ENCODE measurements at places on chromosomes 4 and X.
A peak's percentile ranks its signal among the peaks of the same experiment; 100 is the strongest.

GRCh38 chr4:72318421-72319170 is 250.4 kb downstream of the ADAMTS3 start:
- DNase-seq = no peak

- no peak for DNase-seq
Measured at GRCh38 chr4:94436512-94436911, 15.2 kb upstream of the PDLIM5 start.

GRCh38 chr4:20288846-20289512 is 37.3 kb downstream of the SLIT2 start:
- DNase-seq = no peak

- DNase-seq = no peak
Measured at GRCh38 chr4:5724377-5724776, 13.4 kb downstream of the EVC start.

DNA sequence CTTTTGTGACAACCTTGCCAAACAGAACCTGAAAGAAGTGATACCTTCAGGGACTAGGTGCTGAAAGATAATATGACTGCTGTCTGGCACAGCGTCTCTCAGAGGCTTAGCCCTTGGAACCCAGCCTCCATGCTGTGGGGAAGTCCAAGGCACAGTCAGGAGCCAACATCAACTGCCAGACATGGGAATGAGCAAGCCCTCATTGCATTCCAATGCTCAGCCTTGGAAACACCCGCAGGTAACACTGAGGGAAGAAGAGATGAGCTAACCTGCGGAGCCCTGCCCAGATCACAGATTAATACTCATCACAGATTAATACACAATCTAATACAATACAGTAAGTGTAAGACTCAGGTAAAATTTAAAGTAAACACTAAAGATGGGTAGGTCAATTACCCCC is 31.5 kb downstream of the LDB2 start:
- DNase-seq = no peak

DNA sequence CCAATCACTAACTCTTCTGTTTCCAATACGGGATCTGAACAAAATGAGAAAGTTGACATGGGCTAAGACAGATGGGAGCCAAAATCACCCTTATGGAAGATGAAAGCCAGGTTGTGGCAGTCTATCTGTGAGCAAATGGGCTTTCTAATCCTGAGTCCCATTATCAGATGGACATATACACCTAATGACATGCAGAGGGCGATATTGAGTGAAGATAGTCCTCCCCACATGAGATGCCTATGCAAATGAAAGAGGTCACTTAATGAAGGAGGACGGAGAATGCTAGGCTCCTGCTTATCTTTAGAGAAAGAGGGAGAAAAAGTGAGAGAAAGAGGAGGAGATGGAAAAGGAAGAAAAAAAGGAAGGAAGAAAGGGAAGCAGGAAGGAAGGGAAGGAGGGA is 547.5 kb downstream of the NLGN4X start:
- DNase-seq = peak; percentile 1

DNA sequence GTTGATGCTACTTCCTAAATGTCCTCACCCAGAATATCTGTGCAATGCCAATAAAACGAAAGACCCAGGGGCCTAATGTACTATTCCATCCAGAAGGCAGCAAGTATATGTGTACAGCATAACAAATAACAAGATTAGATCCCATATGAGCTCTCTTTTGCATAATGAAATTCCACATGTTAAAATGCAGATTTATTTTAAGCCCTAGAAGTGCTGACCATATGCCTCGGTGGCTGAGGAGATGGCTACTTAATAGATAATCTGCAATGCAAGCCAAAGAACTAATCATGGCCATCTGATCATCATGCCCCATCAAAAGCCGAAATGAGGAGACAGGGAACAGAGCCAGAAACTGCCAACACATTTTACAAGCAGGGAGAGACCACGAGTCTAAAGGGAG is 293.5 kb downstream of the KCNIP4 start:
- DNase-seq = no peak

- DNase-seq = no peak
Measured at GRCh38 chrX:135528254-135528653, 7.8 kb downstream of the INTS6L start.

- DNase-seq = no peak
Measured at GRCh38 chr4:89162496-89162895, 51.2 kb downstream of the TIGD2 start.

DNA sequence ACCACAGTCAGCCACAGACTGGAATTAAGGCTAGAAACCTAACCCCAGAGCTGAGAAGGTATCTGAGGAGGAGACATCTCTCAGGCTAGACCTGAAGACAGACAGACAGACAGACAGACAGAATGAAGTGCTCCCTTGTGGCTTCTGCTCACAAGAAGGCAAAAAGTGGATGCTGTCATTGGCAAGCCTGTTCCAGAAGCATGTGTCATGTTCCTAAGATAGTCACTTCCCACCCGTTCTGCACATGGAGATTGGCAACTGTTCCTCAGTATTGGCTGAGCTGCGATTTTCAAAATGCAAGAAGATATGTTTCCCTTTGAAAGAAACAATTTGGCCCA is 166.4 kb downstream of the NSUN7 start:
- DNase-seq = no peak

DNA sequence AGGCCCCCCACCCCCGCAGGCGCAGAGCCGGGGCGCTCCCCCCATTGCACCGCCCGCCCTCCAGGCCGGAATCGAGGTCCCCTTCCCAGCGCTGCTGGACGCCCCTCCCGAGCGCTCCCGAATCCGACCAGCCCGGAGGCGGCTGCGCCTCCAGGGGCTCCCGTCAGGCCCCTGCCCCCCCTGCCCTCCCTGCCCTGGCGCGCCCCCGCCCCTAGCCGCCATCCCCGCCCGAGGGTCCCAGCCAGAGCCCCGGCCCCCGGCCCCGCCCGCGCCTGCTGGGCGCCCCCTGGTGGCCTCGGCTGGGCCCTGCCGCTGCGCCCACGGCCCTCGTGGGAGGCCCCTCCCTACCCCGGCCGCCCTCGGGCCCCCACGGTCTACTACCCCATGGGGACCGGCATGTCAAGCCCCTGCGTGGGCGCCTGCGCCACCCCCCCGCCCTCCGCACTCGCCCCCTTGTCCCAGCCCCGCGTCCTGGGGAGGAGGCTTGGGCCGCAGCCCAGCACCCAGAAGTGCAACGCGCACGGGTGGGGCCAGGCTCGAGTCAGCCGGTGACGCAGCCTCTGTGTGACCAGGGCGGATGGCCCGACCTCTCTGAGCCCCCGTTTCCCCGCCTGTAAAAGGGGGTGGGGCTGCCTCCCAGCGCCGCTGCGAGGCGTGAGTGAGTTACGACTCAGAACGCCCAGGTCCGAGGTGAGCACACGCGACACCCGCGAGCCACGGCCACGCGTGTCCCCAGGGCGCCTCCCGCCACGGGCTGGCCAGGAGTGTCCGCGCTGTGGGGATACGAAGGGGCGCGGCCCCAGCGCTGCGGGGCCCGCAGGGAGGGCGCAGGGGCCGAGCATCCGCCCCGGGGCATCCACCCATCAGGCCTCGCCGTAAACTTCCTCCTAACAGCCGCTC is 104.9 kb downstream of the FAM53A start:
- peak; percentile 81 for DNase-seq

GRCh38 chrX:45781901-45782553 is 581.4 kb upstream of the DIPK2B start:
- DNase-seq = no peak

DNA sequence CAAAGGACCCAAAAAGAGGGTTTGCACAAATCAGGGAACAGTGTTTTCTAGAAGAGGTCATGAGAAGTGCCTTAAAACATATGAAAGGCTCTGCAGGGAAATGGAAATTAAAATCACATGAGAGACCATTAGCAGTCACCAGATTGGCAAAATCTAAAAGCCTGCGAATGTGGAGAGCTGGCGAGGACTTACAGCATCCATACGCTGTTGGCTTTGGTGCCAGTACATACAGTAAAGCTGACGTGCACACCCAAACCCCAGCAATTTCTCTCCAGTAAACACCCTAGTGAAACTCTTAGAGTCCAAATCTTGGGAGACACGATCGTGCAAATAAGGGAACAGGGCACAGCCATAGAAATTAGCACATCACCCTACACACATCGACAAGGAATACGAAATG is 25.4 kb upstream of the PPP2R2C start:
- DNase-seq = no peak

DNA sequence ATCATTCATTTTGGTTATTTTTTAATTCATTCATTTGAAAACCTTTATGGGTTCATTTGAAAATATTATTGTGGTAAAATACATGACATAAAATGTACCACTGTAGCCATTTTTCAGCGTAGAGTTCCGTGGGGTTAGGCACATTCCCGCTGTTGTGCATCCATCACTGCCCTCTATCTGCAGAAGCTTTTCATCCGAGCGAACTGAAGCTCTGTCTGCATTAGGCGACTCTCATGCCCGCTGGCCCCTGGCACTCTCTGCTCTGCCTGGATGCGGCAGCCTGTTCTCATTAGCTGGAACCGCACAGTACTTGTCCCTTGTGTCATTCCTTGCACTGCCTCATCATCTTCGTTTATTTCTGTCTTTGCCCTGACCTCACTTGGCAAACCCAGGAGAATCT is 17.5 kb downstream of the CFAP99 start:
- DNase-seq = no peak

DNA sequence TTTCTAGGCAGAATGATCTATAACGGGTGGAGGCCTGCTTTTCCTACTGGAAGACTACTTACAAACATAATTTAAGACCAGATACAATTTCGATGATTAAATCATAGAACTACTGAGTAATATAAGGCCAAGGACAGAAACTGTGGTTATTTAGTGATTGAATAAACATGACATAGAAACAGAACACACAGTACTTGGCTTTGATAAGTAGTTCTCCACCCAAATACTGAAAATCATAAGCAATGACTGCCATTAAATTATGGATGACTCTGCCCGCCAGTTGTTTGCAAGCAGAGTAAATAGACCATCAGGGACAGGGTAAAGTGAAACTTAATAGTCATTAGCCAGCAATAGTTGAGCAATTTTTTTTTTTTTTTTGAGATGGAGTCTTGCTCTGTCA is 17.2 kb upstream of the SMIM14 start:
- no peak for DNase-seq

- DNase-seq = no peak
Measured at GRCh38 chrX:138945219-138945618, 233.7 kb upstream of the FGF13 start.

GRCh38 chr4:42480717-42481116 is 83.4 kb downstream of the SHISA3 start:
- no peak for DNase-seq

DNA sequence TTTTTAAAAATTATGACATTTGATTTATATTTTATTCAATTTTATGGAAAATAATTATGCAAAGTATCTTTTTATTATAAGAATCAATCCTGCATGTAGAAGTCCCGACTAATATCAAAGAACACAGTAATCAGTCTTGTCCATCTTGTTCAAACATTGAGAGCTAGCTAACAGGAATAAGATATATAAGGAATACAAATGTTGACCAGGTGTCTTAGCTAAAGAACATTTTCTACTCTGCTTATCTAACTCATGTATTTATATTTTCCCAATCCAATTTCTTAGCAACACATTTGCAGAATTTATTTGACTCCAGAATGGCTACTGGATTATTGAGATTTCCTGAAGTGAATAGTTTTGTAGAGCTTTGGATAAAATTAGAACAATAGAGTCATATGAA is 61.5 kb upstream of the NR3C2 start:
- DNase-seq = no peak

All from K562 (cell line).